ENCODE measurements at places on chromosomes 3 and 15. TPM values are rescaled to one million over a fixed set of nuclear protein-coding genes. Genes with fewer than 3 reads are reported as not detected.

SERPINI2 gene
- not detected for total RNA-seq

PLSCR2 gene
- total RNA-seq, result not detected

NME9 gene
- total RNA-seq, result 0.22 TPM

RFTN1 gene
- total RNA-seq, result 22.9 TPM

C3orf22 gene
- not detected for total RNA-seq

CPB1 gene
- not detected for total RNA-seq

PLA2G4D gene
- not detected for total RNA-seq

MKRN3 gene
- 0.65 TPM for total RNA-seq

MESP2 gene
- not detected for total RNA-seq

GRCh38 chr3:146465693-146466465 lies 3.5 kb downstream of the PLSCR2 start:
- DNase-seq, result no peak

GRCh38 chr3:13569641-13570390 lies 20.9 kb downstream of the FBLN2 start:
- DNase-seq, result no peak

DNA sequence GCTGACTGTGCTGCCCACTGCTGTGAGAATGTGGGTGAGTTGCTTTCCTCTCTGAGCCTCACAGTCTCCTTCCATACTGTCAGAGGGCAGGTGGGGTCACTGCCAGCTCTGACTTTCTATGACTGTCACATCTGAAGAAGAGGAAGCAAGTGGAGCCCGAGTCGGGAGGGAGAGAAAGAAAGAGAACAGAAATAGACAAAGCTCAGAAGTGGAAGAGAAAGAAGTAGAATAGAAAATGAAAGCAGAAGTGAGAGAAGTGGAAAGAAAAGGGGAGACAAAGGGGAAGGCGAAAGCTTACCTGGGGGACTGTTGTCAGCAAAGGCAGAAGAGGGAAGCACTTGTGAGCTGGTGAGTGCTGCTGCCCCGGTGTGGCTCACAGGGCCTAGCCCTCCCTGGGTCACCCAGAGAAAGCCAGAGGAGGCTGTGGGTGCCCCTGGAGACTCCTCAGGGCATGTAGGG lies 57.9 kb downstream of the EPHB1 start:
- no peak for DNase-seq

GRCh38 chr15:45179221-45179985 lies 8.4 kb downstream of the SHF start:
- peak; percentile 46 for DNase-seq

GRCh38 chr3:45273681-45274515 lies 47.8 kb upstream of the TMEM158 start:
- DNase-seq, result no peak

DNA sequence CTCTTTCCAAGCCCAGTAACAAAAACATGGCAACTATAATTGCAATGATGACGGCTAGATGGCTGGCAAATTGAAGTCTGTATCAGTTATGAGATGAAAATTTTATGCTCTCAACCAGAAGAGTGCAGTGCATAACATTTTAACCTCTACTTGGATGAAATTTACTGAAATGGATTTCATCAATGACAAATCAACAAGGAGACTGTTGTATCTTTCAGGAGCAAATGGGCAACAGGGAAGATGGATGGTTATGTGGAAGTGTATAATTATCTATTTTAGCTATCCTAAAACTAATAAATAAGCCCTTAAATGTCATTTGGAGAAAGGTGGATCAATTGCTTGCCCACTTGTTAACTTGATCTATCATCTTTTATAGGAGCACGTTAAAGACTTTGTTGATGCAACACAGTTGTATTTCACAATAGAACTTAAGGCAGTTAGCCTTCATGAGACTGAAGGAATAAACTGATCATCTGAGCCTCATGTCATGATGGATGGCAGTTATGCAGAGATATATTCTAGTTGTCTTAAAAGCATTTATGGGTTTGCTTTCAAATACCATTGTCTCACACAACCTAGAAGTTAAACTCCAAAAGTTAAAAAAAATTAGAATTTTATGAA lies 315.1 kb upstream of the TBC1D5 start:
- no peak for DNase-seq

GRCh38 chr15:70303981-70304380 lies 206.3 kb upstream of the TLE3 start:
- DNase-seq, result no peak

DNA sequence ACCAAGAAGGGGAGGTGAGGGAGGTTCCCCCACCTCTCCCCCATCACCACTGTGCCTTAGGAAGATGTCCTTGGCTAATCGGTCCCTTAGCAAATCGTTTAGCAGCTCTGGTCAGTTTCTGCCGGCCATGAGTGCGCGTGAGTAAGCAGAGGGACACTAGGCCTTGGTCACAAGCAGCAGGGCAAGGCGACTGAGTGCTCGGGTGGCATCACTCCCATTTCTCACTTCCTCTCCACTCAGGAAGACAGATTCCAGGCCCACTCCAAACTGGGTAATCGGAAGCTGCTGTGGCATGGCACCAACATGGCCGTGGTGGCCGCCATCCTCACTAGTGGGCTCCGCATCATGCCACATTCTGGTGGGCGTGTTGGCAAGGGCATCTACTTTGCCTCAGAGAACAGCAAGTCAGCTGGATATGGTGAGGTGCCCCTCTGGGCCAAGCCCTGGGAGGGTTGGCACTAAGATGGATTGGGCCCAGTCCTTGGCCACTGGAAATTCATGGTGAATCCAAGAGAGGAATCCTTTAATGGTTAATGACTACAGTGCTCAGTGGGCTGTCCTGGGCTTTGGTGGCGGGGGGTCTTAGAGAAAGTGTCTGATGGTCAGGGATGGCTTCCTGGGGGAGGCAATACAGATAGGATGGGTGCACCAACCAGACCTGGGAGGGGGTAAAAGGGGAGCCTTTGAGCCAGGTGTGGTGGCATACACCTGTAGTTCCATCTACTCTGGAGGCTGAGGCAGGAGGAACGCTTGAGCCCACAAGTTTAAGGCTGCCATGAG lies 4.0 kb downstream of the PARP3 start:
- DNase-seq, result no peak

- no peak for DNase-seq
Observed at GRCh38 chr3:128997486-128998133, 3.5 kb upstream of the EFCC1 start.

DNA sequence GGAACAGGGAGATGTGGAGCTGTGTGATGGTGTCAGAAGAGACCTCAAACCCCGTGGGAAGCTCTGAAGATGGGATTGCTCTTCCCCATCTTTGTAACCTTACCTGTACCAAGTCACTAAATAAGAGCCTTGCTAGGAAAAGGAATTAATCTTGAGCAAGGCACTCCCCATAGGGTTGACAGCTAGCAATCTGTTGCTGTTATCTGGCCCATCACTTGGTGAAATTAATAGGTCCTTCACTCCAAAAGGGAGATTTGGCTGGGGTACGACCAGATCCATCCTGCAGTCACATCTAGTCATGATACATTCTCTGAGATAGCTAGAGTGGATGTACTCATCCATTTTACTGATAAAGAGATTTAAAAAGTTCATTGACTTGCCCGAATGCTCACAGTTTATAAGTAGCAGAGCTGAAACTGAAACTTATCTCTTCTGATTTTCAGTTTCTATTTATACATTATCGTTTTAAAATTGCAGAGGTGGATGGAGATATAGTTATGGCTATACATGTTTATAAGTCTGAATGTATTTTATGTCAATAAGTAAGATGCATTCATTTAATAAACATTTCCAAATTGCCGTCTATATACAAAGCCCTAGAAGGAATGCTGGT lies 299.1 kb upstream of the MCTP2 start:
- DNase-seq, result no peak

DNA sequence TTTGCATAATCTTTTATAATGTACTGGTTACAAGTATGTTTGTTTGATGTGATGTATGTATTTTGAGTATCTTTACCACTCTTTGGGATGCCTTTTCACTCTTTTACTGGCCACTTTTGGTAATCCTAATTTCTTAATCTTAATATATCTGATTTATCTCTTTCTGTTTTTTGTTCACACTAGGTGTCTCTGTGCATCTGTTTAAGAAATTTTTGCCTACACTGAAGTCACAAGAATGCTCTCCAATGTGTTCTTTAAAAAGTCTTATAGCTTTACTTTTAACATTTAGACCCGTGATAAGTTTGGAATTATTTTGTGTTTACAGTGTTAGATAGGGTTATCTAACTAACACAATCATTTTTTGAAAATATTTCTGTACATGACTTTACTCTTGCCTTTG lies 659.1 kb downstream of the SI start:
- DNase-seq, result no peak

DNA sequence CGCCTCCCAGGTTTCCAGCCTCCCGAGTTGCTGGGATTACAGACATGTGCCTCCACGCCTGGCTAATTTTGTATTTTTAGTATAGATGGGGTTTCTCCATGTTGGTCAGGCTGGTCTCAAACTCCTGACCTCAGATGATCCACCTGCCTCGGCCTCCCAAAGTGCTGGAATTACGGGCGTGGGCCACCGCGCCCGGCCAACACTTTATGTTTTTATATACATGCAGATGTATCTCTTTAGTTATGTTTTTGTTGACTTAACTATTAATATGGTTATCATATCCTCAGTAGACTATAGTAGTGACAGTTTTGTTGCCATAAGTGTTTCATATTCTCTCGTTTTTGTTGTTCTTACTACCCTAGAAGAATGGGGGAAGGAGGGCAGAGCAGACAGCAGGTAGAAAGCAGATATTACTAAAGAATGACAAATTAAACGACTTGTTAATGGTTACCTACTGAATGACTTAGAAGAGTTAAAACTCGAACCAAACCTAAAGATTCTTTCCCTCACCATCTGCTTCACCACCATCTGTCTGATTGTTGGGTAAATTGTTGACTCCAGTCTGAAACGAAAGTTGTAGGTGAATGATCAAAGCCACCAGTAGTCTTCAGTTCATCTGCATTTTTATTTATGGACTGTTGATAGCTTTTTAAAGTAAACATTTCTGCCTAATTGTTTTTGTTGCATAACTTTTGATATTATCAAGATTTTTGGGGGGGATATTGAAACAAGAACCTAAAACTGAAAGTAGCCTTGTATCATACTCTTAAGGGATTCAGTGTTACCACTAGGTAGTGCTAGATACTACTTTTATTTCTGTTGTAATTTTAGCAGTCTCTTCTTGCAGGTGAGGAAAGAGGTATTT lies 89.3 kb downstream of the RASA2 start:
- DNase-seq, result peak; percentile 51

GRCh38 chr15:35061825-35062737 lies 23.0 kb downstream of the NANOGP8 start:
- no peak for DNase-seq

DNA sequence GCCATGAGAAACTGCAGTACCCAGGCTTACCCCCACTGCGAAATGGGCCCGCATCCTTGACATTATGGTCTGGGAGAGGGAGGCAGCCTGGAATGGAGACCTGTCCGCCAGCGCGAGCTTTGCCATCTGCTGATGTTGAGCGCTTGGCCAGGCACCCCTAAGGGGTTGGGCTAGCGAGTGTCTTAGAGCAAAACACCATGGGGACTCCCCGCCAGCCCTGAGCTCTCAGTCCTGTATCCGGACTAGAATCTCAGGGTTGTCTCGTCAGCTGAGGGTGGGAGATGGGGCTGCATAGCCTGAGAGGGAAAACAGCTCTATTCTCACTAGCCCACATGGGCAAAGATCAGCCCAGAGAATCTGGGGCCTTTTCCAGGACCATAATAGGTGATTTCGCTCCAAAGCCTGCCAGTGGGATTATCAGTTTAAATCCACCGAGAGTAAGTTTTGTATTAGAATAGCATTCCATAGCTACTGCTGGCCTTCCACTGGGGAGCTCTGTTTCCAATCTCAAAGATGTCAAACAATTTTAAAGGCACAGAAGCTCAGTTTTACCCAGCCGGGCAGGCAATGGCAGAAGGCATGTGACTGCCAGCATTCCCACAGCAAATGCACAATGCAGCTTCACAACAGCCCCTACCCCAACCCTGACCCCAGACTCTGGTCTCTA lies 167.5 kb upstream of the TPM1 start:
- DNase-seq, result no peak

- no peak for DNase-seq
Observed at GRCh38 chr3:50502225-50502583, 1.2 kb downstream of the CACNA2D2 start.

- DNase-seq, result no peak
Observed at GRCh38 chr3:50193746-50194127, 2.3 kb downstream of the GNAT1 start.

GRCh38 chr15:38652183-38652794 lies 87.7 kb upstream of the RASGRP1 start:
- DNase-seq, result no peak

DNA sequence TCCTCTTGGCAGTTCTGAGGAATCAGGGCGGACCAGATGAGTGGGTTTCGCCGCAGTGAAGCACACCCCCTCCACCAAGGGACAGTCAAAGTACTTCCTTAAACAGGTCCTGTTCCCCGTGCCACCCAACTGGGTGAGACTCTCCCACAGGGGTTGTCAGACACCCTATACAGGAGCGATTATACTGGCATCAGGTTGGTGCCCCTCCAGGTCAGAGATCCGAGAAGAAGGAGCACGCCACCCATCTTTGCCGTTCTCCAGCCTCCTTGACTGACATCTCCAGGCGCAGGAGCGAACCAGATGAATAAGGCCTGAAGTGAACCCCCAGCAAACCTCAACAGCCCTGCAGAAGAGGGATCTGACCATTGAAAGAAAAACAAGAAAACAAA lies 108.1 kb upstream of the ZBTB20 start:
- DNase-seq, result no peak

DNA sequence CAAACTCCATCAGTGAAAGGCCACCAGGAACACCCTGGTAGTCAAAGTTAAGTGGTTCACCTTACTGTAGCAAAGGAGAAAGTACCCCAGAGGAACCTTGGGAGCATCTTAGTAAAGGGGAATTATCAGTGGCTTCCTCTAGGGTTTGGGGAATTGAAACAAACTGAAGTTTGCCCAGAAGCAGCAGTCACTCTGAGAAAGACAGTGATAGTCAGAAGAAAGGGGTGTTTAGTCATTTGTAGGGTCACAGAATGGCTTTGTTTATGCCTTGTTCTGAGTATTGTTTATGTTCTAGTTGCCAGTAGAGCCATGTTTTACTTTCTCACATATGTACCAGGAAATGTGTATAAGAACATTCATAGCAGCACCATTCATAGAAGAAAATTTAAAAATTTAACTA lies 93.8 kb downstream of the FHIT start:
- DNase-seq, result no peak

DNA sequence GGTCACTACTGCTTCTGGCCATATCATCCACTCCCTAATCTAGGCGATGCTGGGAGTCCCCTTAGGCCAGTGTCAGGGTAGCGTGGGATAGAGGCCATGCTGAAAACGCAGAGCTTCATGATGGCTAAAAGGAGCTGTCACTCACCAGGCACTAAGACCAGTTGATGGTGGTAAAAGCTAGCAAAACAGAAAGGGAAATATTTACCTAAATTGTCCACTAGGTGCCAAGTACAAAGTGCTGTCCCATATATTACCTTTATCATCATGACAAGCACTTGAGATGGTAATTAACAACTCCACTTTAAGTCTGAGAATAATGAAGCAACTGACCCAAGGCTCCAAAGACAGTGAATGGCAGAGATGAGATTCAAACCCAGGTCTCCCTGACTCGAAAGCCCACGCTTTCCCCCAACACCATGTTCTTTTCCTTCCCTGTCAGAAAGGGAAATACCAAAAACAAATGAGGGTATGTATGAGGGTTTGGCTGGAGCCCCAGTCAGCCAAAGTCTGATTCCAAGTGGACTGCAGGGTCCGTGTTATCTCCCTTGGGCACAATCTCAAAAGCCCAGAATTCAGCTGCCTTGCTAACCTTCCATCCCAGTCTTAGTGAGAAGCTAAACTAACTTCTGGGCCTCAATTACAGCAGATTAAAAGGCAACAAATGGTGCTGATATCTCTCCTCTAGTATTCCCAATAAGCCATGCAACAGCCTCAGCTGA lies 84.7 kb downstream of the RBPMS2 start:
- no peak for DNase-seq

Measured in lung microvascular endothelial cell (primary cell).